ENCODE measurements at places on chromosomes 2 and 18.

DNA sequence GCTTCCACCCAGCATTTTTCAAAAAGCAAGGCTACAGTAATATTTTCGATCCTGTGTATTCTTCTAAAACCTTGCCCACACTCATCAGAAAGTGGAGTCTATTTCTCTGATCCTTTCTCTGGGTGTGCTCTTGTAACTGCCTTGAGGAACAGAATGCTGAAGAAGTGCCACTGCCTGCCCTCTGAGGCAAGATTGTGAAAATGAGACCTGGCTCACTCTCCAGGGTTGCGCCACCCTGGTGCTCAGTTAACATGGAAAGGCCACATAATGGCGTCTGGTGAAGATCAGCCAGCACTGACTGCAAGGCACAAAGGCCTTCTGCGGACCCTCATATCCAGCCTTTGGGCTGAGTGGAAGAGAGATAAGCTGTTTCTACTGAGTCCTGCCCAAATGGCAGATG lies 11.2 kb upstream of the SH3RF3 start:
- DNase-seq: no peak

DNA sequence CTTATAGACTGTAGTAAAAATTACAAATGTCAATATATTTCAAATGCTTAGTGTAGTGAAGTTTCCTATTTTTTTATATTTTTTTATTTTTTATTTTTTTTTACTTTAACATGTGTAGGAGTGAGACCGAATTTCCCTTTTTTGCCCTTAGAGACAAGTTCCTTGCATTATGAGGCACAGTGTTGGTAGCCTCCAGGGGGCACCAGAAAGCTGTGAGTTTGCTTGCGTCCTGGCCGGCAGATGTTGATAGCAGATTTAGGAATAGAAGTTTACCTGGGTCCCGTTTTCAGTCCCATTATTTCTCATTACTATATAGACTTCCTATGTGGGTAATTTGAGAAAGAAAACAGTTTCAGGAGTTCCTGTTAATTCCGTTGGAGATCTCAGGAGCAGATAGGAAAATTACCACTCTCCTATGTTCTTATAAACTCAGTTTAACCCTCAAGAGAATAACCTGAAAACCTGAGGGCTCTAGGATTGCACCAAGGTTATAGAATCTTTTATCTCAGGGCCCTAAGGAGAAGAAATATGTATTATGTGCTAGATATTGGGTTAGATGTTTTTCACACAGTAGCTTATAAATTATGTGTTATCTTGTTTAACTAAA lies 157.5 kb upstream of the SESTD1 start:
- no peak for DNase-seq

DNA sequence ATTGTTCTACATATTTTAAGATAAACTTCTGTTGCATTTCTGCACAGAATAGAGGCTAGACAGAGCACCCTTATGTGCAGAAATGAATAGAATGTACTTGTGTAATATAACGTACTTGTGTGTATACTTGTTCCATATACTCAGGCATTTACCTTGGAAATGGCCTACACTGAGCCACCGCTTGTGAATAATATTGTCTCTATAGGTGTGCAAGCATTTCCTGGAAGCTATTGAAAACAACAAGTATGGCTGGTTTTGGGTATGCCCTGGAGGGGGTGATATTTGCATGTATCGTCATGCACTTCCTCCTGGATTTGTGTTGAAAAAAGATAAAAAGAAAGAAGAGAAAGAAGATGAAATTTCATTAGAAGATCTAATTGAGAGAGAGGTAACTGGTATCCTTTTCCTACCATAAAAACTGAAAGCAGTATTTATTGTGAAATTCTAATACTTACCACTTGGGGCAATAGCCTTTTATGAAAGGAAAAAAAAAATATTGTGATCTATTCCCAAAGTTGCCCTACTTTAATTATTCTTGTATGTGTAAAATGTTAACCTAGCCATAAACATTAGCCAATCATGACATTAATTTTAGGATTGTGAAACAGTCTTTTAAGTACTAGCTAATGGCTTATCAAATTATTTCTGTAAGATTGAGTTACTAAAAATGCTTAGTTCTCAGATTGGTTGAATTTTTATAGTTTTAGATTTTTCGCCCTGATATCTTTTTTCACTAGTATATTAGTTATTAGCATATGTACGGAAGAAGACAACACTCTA lies 18.0 kb downstream of the ZC3H15 start:
- no peak for DNase-seq

GRCh38 chr2:203453858-203454451 lies 81.1 kb downstream of the RAPH1 start:
- DNase-seq: no peak

DNA sequence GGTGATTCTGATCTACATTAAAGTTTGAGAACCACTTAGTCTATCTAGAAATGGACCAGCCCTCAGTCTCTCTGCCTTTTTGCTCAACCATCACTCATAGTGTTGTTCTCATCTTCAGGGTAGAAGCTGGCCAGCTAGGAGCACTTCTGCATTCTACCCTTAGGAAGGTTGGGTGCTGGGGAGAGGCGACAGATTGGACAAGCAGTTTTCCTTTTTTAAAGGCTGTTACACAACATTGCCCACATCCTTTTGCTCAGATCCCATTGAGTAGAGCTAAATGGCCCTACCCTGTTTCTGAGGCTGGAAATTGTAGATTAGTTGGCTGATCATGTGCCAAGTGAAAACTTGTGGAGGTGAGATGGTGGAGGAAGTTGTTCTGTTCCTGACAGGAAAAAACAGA lies 35.6 kb downstream of the OSBPL6 start:
- no peak for DNase-seq

- no peak for DNase-seq
Observed at GRCh38 chr2:186852508-186852907, 3.5 kb upstream of the ZSWIM2 start.

DNA sequence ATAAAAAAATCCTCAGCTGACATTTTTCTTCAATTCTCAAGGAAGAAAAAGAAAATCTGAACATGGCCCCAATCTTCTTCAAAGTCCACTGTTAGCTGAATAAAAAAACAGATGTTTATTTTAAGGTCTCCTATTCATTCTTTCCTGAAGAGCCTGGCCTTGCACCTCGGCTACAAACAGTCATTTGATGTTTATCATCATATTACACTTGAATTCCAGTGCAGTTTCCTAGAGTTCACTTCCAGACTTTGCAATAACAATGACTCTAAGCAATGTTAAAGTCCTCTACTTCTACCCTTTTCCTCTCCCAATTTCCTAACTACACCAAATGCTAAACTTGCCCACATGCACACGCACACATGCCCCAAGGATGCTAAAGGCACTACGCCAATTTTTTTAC lies 70.1 kb downstream of the NOL10 start:
- no peak for DNase-seq

GRCh38 chr2:238894950-238895298 lies 47.0 kb downstream of the TWIST2 start:
- no peak for DNase-seq

GRCh38 chr18:51194604-51195003 lies 2.9 kb downstream of the MEX3C start:
- no peak for DNase-seq

GRCh38 chr2:121862286-121862685 lies 106.8 kb downstream of the TSN start:
- DNase-seq: no peak

DNA sequence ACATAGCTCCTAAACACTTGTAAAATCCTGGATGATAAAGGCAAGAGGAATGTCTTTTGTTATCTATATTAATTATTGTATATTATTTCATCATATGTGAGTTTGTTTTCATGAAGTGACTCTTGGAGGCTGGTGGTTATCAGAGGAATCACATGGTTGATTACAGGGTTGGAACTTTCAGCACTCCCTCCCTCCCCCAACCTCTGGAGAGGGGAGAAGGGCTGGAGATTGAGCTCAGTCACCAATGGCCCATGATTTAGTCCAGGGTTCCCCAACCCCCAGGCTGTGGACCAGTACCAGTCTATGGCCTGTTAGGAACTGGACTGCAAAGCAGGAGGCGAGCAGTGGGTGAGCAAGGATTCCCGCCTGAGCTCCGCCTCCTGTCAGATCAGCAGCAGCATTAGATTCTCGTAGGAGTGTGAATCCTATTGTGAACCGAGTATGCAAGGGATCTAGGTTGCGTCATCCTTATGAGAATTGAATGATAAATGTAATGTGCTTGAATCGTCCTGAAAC lies 37.7 kb downstream of the FBXO48 start:
- no peak for DNase-seq
